ENCODE measurements at places on chromosomes 3 and 15. TPM values are rescaled to one million over a fixed set of nuclear protein-coding genes. Genes with fewer than 3 reads are reported as not detected.

- DNase-seq, result peak; percentile 70
Measured at GRCh38 chr3:119582178-119582577, 2.9 kb downstream of the ADPRH start.

- no peak for DNase-seq
Measured at GRCh38 chr15:37794947-37795346, 139.5 kb upstream of the TMCO5A start.

Gene SELENOS
- 36.5 TPM for total RNA-seq

DNA sequence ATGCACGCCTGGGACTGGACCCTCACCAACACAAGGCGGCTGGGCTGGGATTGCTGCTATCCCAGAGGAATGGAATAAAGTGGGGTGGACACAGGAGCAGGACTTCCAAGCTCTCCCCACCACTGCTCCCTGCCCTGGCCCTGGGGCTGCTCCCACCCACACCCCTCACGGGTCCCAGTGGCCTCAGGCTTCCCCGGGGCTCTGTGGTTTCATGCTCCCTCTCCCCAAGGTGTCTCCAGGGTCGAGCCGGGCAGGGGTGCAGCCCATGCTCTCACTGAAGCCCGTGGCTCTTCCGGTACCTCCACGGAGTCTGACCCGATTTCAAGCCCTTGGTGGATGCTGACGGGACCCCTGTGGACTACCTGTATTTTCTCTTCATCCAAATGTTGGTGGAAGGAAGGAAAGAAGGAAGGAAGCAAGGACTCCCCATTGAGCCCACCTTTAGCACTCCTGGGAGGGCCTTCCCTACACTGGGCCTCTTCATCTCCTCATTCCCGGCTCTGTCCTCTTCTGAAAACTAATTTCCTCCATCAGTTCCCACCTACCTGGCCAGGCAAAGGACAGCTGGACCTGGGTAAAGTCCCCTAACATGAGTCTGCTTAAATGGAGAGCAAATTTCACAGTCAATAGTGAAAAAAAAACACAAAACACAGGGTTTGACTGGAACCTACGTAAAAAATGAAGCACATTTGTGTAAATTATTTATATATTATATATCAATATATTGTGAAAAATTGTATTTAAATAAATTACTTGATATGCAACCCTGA is 44.0 kb upstream of the PCSK6 start:
- no peak for DNase-seq

DNA sequence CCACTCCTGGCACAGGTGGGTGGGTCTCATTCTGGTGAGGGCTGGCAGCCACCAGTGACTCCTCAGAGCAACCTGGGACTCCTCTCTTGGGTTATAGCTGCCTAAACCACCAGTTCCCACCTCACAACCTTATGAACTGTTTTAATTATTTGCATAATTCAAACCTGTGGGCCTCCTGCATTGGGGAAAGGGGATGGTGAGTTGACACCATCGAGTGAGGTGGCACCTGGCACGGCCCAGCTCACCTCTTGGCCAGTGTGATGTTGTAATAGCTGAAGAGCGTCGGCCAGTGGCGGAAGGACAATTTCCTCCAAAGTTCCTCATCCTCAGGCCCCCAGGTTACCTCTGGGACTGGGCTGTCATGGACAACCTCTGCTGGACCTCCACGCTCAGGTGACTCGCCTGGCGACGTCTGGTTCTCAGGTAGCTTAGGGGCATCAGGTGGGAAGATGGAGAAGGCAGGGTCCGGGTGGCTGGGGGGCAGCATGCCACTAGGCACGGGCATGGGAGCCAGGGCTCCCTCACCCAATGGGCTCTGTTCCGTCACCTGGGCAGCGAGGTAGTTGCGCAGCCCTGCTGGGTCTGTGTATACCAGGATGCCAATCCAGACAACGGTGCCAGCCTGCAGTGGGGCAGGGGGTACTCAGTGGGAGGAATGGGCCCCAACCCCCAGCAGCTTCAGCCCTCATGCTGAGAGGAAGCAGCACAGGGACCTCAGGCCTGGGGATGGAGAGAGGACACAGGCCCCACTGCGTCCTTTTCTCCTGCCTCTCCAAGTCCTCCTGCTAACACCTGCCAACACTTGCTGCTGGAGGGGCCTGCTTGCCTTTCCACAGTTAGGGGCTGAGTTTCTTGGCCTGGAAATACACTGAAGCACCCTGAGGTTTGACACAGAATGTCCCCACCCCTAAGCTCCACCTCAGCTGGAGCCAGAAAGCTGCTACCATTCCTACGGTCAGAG is 38.5 kb downstream of the PTPN23 start:
- DNase-seq, result no peak

DNA sequence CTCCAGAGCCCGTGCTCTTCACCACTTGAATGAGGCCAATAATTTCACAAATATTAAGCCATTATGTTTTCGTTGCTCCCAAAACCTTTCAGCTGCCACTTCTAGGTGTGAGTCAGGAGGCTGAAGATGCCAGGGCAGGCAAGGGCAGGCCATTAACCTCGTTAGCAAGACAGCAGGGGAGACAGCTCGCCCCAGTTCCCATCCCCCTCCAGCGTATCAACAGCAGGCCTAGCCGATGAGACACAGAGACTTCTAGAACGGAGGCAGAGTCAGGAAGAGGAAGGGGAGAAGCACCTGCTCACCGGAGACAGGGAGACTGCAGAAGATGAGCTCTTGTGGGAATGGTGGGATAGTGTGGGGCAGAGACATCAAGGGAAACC is 28.0 kb upstream of the PLA2G4E start:
- DNase-seq, result no peak

Gene CFAP100
- not detected for total RNA-seq

- no peak for DNase-seq
Measured at GRCh38 chr15:67807836-67808235, 17.5 kb upstream of the SKOR1 start.

DNA sequence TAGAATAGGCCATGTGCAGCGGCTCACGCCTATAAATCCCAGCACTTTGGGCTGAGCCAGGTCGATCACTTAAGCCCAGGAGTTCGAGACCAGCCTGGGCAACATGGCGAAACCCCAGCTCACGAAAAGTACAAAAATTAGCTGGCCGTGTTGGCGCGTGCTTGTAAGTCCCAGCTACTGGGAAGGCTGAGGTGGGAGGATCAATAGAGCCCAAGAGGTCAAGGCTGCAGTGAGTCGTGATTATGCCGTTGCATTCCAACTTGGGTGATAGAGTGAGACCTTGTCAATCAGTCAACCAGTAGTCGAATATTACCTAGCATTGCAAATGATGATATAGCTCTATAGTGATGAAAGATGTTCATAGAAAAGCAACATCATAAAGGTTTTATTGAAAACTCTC is 51.9 kb downstream of the USP8 start:
- no peak for DNase-seq

Gene NSUN3
- 15.3 TPM for total RNA-seq

Gene IL20RB
- 1.5 TPM for total RNA-seq

- DNase-seq, result no peak
Measured at GRCh38 chr3:101544161-101544850, 17.4 kb upstream of the TRMT10C start.

Gene CPNE9
- 0.17 TPM for total RNA-seq

Gene SUCNR1
- total RNA-seq, result not detected
